ENCODE measurements at places on chromosomes 12 and 14. TPM values are rescaled to one million over a fixed set of nuclear protein-coding genes. Genes with fewer than 3 reads are reported as not detected.

GRCh38 chr14:34649344-34649743, 19.4 kb upstream of the SNX6 start:
- no peaks in the 10 kb centered on the region for H3K27me3 ChIP-seq
- no peak overlapping the region for H3K4me3 ChIP-seq

DNA sequence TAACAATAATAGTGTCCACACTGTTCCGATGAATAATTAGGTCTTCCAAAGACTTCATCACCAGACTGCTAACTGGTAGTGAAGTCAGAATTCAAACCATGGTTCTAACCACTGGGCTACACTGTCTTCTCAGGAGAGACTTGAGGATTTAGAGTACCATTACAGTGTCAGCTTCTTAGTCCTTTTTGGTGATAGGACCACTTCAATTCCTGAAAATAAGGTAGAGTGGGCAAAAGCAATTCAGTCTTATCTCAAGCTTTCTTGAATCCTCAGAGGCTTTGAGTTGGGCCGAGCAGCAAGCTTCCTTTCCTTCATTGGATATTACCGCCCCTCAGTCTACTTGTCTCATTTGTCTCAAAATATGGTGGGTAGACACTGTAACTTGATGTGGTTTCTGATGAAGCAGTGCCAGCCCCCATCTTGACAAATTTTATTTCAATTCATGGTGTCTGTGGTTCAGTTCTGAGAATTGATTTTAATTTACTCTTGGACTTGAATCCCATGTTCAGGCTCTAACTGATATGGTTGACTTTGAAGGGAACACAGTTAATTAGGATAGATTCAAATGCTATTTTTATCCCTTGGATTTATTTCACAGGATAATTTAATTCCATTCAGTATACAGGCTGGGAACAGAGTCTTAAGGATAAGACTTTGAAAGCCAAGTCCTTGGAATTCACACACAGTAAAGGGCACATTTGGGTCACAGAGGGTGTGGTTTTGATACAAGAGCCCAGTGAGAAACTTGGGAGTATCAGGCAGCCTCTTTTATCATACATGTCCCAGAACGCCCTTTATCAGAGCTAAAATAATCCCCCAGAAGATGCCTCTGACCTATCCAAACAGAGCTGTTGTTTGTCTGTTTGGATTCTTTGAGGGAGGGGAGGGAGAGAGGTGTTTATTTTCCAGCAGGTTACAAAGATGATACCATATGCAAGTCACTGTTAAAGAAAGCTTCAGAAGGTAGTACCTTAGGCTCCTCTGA, 167.3 kb downstream of the PRKCH start:
- H3K4me3 ChIP-seq: no peak overlapping the region
- no peaks in the 10 kb centered on the region for H3K27me3 ChIP-seq
- DNase-seq: no peak
- no peaks in the 10 kb centered on the region for H3K36me3 ChIP-seq
- no peak overlapping the region for H3K27ac ChIP-seq

GRCh38 chr14:69094481-69094880, 58.4 kb downstream of the DCAF5 start:
- peaks cover 25% of the 10 kb centered on the region for H3K36me3 ChIP-seq
- H3K27ac ChIP-seq: no peak overlapping the region
- H3K4me3 ChIP-seq: no peak overlapping the region
- H3K4me1 ChIP-seq: peaks cover 6% of the 10 kb centered on the region
- no peak for DNase-seq
- H3K27me3 ChIP-seq: no peaks in the 10 kb centered on the region

NEUROD4 gene
- not detected for total RNA-seq

MYH6 gene
- total RNA-seq: 20.4 TPM

NDUFB1 gene
- total RNA-seq: 478 TPM

DNA sequence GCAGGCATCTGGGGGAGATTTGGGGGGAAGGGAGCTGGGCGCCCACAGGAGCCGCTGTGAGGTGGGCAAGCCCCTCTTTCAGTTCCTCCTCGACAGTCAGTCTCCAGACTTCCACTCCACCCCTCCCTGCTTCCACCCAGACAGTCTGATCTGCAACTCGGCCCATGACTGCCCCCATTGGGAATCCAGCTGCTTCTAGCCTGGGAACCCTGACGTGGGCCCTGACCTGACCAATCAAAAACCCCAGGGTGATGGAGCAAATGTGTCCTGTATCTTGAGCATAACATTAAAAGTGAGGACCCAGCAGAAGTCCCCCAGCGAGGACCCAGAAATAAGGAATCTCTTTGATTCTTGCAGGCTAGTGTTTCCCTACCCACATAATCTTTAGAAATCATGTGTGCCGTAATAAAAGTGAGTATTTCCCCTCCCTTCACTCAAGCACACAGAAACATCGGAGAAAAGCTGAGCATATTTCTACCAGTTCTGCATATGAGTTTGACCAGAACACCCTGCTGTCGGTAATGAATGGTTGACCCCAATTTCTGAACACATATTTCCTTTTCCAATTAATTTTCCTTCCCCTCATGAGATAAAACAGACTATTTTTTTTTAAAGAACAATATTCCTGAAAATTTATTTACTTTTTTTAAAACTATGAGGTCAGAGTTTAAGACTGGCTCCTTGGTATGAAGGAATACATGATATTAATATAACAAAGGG, 6.4 kb downstream of the SSH1 start:
- no peak overlapping the region for H3K4me3 ChIP-seq
- peak overlapping the region; percentile 90 for H3K27ac ChIP-seq
- no peaks in the 10 kb centered on the region for H3K36me3 ChIP-seq
- H3K4me1 ChIP-seq: peaks cover 81% of the 10 kb centered on the region
- no peaks in the 10 kb centered on the region for H3K27me3 ChIP-seq
- no peak for DNase-seq

SPX gene
- total RNA-seq: 0.73 TPM

C14orf39 gene
- total RNA-seq: 3.3 TPM

DNA sequence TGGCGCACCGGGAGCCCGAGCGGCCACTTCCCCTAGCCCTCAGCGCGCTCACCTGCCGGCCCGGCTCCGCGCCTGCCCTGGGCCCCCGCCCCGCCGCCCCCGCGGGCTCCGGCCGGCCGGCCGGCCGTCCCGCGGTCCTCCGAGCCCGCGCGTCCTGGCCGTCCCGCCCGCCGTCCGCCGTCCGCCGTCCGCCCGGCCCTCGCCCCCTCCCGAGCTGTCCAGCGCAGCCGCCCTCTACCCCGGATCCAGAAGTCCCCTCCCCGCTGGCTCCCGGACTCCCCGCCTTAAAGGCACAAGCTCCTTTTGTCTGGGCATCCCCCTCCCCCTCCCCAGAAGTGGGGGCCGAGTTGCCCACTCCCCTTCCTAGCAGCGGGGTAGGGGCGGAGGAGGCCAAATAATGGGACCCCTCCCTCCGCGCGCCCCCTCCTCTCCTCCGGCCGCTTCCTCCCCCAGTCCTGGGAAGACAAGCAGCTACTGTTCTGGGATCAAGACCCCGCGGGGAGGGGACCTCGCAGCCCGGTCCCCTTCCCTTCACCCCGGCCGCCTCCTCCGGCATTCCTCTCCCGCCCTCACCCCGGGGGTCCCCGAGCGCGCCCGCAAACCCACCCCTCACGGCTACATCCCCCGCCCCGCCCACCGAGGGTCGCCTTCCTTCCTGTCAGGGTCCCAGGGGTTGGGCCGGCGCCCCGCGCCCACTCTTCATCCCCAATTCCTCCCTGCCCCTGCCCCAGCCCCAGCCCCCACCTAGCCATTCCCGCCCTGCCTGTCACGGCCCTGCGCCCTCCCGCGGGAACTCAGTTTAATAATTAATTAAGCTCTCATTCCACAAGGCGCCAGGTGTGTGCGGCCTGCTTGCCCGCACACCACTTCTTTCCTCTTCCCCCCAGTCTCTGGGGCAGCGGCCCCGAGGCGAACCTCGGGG, at the start of gene ADCY6:
Gene ADCY6, minus strand, starts transcription at position 236 of the 922 bp plus-strand sequence. CDS start 5,655 bp downstream, outside the sequence.
- peak within 1 kb of the TSS; percentile 95 for H3K4me3 ChIP-seq
- H3K27ac ChIP-seq: peak within 1 kb of the TSS; percentile 79
- peaks cover 28% of the 10 kb centered on the region for H3K4me1 ChIP-seq

INSM2 gene
- total RNA-seq: not detected

- no peaks in the 10 kb centered on the region for H3K36me3 ChIP-seq
- no peaks in the 10 kb centered on the region for H3K27me3 ChIP-seq
- DNase-seq: no peak
These were observed 74.8 kb upstream of the GSC start for GRCh38 chr14:94844593-94845152.

- H3K4me3 ChIP-seq: no peak overlapping the region
- H3K27ac ChIP-seq: no peak overlapping the region
- H3K27me3 ChIP-seq: no peaks in the 10 kb centered on the region
- no peaks in the 10 kb centered on the region for H3K4me1 ChIP-seq
These were observed 28.4 kb downstream of the GSG1 start for GRCh38 chr12:13075118-13075480.

DNA sequence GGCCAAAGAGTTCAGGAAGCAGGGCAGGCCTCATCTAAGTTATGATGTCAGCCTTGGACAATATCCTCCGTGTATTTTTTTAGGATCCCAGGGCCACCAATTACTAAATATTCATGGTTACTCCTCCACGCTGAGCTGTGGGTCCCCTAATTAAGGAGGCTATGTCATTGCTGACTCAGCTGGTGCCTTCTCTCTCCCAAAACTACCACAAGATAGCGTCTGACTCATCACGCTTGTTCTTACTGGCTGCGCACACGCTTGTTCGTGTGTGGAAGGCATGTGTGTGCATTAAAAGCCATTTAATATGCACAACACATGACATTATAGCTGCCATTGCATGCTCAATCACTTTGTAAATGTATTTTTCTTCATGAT, 78.3 kb downstream of the GSC start:
- no peaks in the 10 kb centered on the region for H3K4me1 ChIP-seq
- H3K27ac ChIP-seq: no peak overlapping the region
- no peak overlapping the region for H3K4me3 ChIP-seq
- no peaks in the 10 kb centered on the region for H3K36me3 ChIP-seq
- DNase-seq: no peak

DNA sequence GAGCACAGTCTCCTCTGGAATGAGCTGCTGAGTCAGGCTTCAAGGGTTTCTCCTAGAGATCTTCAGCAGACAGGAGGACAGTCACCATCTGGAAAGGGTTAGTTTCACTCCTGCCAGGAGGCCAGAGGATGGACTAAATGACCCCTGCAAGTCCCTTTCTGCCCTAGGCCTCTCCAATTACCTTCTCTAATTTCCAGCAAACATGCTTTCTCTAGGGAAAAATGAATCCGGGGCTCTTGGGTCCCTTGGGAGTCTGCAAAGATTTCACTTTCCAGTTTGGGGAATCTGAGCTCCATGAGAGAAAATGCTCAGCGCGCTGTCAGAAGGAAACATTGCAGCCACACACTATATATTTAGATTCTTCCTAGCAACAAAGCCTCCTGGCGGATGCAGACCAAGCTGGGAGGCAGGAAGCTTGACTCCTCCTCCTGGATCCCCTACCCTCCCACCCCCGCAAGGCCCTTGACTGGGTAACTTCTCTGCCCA, 184.4 kb upstream of the CCND2 start:
- peaks cover 3% of the 10 kb centered on the region for H3K27me3 ChIP-seq
- H3K27ac ChIP-seq: no peak overlapping the region
- DNase-seq: no peak
- no peaks in the 10 kb centered on the region for H3K4me1 ChIP-seq
- no peak overlapping the region for H3K4me3 ChIP-seq

DNA sequence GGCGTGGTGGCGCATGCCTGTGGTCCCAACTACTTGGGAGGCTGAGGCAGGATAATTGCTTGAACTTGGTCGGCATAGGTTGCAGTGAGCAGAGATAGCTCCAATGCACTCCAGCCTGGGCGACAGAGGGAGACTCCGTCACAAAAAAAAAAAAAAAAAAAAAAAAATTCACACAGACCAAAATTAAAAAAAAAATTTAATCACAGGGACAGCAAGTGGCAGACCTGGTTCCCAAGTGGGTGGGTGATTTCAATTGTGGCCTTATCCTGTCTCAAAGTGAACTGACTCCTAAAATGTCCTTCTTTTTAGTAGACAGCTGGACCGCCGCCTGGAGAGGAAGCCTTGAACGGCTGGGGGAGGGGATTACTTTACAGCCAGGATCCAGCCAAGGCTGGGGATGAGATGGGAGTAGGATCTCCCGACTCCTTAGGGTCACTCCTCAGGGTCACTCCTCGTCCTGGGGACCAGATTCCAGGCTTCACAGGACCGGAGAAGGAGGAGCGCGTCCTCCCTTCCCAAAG, 1.5 kb upstream of the KCNH3 start:
- no peaks in the 10 kb centered on the region for H3K36me3 ChIP-seq
- peak overlapping the region; percentile 59 for H3K4me3 ChIP-seq
- peaks cover 35% of the 10 kb centered on the region for H3K27me3 ChIP-seq
- no peak overlapping the region for H3K27ac ChIP-seq

DNA sequence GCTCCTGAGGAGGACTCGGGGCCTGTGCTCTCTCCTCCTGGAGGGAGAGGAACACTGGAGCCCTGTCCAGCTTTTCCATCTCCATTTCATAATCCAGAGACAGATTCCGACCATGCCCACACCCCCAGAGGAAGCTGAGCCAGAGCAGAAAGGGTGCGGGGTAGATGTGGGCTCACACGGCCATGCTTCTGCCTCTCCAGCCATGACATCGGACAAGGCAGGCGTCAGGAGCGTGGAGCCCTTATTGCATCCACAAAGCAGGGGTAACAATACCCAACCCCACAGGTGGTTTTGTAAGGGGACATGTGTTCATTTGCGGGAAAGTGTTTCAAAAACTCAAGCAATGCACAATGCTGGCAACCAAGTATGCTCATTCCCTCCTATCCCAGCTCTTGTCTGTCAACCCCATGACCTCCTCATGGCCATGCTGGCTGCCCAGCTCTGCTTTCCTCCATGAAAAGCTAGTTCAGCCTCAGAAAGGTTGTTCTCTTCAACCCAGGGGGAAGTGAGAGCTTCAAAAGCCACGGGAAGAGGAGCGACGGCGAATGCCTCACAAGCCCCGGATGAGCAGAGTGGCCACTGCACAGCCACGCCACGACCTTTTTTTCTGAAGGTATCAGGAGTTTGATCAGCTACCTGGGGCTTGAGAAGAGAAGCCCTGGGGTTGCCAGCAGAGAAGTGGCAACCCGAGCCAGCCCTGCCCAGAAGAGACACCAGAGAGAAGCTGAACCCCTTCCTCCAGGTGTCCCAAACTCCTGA, 161.7 kb downstream of the DPF3 start:
- no peaks in the 10 kb centered on the region for H3K36me3 ChIP-seq
- peaks cover 25% of the 10 kb centered on the region for H3K4me1 ChIP-seq
- no peak overlapping the region for H3K27ac ChIP-seq
- no peak overlapping the region for H3K4me3 ChIP-seq
- no peak for DNase-seq

DNA sequence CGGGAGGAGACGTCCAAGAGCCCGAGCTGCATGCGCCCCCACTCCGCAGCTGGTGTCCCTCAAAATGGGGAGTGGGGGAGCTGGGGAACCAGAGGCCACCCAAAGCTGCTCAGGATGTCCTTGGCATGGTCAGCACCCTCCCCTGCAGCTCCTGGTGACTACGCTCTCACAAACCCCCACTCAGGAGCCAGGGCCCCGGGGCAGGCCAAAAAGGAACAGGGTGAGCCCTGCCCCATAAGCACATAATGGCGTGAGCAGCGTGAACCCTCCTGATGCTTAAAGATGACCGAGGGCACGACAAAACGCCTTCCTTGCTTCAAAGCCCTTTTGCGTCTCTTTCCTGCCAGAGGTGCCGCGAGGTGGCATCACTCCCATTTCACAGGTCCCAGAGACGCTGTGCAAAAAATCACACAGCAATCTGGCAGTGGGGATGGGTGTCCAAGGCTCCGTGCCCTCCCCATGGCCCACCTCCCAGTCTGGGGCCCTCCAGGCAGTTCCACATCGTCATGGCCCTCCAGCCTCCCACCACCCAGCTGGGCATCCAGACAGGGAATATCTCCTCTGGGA, 13.5 kb downstream of the NCOR2 start:
- peaks cover 58% of the 10 kb centered on the region for H3K4me1 ChIP-seq
- no peaks in the 10 kb centered on the region for H3K27me3 ChIP-seq
- no peak for DNase-seq
- peak overlapping the region; percentile 25 for H3K27ac ChIP-seq
- no peaks in the 10 kb centered on the region for H3K36me3 ChIP-seq
- H3K4me3 ChIP-seq: no peak overlapping the region
